Stimulated activated CD8-positive, alpha-beta memory T cell treated with anti-CD3 and anti-CD28 coated beads, Interleukin-15, amount 100 ng/mL, for 4 hours (primary cell): ENCODE measurements at places on chromosomes 5 and 9.

DNA sequence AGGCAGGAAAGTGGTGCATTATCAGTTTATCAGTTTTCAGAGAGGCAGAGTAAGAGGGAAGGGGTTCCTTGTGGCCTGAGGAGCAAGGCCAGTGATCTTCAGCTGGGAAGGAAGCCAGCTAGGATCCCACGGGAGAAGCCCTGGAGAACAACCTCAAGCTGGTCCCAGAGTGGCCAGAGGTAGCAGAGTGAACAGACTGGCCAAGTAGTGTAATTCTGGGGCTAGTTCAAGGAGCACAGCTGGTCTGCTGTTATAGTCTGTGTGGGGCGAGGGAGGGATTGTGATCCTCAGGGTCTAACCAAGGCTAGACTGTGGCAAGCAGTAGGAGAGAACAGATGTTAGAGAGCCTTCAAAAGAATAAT, 164.6 kb downstream of the CARTPT start:
- DNase-seq, result no peak

DNA sequence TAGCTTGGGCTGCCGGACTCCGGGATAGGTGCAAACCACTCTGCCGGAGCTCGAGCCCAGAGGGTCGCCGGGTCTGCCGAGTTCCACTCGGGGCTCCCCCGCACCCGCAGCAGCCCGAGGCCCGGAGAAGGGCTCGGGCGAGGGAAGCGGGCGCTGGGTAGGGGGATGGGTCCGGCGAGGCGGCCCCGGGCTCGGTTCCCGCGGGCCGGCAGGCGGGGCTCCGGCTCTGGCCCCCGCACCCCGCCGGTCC, 507 bp downstream of the RICTOR start:
- DNase-seq, result no peak

- DNase-seq, result no peak
These were observed 3.2 kb downstream of the SH3PXD2B start for GRCh38 chr5:172450861-172451695.

GRCh38 chr5:113245427-113246225, 189.2 kb downstream of the TSSK1B start:
- no peak for DNase-seq

DNA sequence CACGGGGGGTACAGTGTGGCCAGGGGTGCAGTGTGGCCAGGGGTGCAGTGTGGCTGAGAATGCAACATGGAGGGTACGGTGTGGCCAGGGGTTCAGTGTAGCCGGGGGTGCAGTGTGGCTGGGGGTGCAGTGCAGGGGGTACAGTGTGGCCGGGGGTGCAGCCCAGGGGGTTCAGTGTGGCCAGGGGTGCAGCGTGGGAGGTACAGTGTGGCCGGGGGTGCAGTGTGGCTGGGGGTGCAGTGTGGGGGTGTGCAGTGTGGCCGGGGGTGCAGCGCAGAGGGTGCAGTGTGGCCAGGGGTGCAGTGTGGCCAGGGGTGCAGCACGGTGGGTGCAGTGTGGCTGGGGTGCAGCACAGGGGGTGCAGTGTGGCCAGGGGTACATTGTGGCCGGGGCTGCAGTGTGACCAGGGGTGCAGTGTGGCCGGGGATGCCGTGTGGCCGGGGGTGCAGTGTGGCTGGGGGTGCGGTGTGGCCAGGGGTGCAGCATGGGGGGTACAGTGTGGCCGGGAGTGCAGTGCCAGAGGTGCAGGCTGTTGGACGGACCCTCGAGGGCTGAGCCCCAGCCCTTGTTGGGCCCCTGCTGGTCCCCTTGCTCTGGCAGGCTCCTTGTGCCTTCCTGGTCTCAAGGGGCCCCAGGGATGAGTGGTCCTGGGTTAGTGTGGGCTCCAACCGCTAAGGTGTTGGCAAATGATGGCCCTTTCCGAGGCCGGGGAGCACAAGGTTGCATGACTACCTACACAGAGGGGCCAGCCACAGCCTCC, 17.9 kb downstream of the TPPP start:
- no peak for DNase-seq

GRCh38 chr9:9623506-9623905, 989.3 kb downstream of the PTPRD start:
- no peak for DNase-seq

DNA sequence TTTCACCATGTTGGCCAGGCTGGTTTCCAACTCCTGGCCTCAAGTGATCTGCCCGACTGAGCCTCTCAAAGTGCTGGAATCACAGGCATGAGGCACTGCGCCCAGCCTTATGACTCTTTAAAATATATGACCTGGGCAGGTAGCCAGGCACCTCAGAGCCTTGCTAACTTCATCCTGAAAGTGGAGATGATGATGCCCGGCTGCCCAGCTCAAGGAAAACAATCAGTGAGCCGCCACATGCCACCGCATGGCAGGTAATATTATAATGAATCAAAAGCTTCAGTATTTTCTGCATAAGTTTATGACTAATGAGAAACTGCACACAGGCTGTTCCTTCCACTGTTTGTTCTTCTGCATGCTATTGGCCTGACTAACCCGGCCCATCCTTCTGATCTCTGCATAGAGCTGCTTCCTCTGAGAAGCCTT, 30.4 kb upstream of the DMRT1 start:
- no peak for DNase-seq

DNA sequence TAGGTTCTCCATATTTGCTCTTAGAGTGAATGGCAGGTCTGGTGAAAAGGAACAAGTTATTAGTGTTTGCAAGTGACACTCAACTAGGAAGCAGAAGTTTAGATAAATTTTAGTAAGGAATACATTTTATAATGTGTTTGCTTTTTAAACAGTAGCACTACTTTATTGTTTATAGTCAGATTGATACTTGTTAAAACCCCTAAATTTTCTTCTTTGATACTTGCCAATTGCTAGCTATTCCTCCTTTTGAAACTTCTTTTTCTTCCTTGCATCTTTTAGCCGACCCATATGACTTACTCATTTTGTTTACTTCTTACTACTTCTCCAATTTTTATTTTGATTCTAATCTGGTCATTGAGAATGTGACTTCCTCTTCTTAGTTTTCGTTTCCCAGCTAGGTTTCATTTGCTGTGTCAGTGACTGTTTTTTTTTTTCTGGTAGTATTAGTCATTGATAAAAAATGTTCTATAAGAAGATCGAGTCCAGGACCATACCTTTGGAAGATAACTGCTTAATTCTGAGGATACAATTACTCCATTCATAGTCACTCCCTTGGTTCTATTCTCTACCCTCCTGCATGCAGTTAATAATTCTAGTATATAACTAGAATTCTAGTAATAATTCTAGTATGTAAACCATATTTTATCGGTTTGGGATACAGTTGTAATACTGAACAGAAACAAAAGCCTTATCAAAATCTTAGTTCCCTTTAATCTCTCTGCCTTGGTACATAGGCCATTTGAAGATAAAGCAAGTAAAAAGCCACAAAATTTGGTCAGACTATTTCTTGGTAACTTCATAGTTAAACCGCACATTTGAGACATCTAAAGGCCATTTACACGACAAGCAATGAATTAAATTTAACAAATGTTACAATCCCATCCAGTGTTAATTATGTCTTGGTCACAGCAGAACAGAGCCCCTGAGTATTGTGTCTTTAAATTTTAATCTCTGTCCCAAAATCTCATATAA, 2.8 kb upstream of the RICTOR start:
- no peak for DNase-seq

DNA sequence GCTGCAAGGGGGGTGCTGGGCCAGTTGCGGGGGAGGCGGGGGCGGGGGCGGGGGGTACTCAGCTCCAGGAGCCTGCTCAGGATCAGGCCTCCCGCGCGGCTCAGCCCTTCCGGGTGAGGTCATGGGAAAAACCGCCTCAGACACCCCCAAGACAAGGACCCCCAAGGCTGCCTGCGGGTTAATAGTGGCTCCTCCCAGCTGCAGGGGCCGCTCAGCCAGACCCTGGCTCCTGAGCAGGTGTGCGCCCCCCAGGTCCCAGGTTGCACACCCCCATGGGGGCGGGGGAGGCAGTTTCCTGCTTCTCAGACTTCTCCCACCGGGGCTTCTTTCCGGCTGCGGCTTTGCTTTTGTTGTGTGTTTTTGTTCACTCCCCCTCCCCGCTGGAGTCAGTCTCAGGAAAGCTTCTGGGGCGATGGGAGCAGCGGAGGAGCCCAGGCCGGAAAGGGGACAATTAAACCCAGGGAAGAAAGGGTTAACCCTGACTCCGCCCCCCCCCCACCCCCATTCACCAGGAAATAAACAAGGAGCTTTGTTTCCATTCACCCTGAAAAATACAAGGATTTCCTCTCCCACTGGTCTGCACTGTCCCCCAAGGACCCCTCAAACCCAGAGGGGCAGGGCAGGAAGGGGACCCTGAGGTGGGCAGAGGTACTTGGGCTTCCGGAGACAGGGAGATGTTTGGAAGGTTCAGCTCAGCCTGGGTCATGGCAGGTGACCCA, 42.3 kb upstream of the NOTCH1 start:
- no peak for DNase-seq

- DNase-seq, result no peak
These were observed 28.4 kb downstream of the TIMD4 start for GRCh38 chr5:156934450-156935211.

GRCh38 chr9:70318002-70318401, 59.2 kb downstream of the SMC5 start:
- DNase-seq, result no peak

- no peak for DNase-seq
These were observed 123.4 kb upstream of the IFNE start for GRCh38 chr9:21605489-21605931.

DNA sequence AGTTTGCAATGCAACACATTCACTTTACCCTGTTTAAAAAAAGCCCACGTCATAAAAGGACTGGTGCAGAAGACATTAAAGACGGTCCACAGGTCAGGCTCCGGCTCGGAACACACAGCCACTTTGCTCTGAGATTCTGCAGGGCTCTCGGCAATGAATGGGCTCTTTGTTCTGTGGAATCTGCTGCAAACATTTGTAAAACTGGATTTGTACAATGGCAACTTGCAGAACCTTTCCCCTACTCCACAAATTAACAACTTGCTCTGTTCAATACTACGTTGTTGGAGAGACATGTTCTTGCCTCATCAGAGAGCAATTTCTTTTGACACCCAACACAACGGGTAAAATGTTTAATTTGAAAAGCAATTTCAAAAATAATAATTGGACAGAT, 13.0 kb upstream of the NR5A1 start:
- DNase-seq, result no peak

GRCh38 chr9:109456811-109457210, 41.3 kb downstream of the PTPN3 start:
- no peak for DNase-seq

DNA sequence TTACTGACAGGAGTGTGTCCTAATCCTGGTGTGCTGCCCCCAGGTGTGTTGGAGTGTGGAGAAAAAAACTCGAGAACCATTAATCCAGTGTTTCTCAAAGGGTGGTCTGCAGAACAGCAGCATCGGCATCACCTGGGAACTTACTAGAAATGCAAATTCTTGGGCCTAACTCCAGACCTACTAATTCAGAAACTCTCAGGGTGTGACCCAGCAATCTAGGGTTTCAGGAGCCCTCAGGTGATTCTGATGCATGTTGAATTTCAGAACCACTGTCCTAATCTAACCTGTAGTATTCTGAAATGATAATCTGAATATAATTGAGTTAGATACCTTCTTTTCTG, 30.0 kb upstream of the IL6ST start:
- DNase-seq, result no peak

DNA sequence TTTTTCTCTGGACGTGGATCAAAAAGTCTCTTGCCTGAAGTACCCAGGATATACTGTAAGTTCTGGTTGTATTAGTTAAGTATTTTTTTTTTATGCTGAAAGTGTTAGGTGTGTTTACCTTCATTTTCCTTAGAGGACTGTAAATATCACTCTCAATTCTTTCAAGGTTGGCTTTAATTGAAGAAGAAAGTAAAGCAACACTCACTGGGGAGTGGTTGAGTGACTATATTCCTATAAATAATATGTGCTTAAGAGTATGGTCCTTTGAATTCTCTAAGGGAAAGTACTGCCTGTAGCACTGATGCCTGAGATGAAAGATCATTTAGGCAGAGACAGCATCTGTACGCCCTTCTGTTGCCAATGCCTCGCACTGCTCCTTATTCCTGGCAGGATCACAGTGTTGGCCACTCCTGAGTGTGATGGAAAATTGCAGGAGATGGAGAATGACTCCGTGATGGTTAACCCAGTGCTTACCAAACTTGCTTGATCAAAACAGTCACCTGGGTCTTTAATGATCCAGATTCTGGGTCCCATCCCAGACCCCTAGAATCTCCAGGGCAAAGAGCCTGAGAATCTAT, 182.0 kb upstream of the MPDZ start:
- no peak for DNase-seq

GRCh38 chr5:42518595-42519221, 95.5 kb downstream of the GHR start:
- no peak for DNase-seq

DNA sequence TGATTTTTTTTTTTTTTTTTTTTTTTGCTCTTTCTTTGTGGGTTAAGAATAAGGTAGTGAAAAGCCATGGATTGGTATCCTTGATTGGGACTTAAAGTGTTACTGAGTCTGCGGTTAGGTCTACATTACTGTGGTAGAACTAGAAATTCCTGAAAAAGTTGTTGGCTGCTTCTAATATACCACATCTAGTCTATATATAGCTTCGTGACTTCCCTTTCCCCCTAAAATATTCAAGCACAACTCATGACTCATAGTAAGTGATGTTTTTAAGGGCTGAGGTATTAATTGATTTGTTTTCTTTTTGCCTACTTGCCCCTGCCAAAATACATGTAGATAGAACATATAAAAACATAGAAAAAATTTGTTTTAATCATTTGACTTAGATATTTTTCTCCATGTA, 247.6 kb downstream of the TMEM232 start:
- DNase-seq, result no peak

- DNase-seq, result no peak
These were observed 26.8 kb downstream of the JADE2 start for GRCh38 chr5:134552301-134552700.

- no peak for DNase-seq
These were observed 371.2 kb downstream of the CDH18 start for GRCh38 chr5:19616701-19617215.

DNA sequence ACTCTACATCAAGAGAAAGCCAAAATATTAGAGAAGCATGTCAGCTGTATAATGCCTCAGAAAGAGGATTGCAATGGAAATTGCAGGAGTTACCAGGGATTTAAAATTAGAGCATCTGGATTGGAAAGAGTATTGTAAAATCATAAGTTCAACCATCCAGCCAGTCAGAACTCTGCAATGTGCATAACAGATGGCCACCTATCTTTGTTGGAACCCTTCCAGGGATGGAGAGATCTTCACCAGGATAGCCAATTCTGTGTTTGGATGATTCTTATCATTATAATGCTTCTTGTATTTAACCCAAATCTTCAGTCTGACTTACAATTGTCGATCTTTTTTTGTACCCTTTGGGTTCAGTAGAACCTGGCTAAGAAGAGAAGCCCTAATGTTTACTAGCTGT, 164.4 kb downstream of the TLR4 start:
- DNase-seq, result no peak
